Left hindlimb (tissue), 1 donor: ENCODE measurements at places on chromosomes 16 and 17.

- no peak for DNase-seq
Measured at GRCh38 chr17:45429339-45430005, 3.2 kb downstream of the ARHGAP27 start.

DNA sequence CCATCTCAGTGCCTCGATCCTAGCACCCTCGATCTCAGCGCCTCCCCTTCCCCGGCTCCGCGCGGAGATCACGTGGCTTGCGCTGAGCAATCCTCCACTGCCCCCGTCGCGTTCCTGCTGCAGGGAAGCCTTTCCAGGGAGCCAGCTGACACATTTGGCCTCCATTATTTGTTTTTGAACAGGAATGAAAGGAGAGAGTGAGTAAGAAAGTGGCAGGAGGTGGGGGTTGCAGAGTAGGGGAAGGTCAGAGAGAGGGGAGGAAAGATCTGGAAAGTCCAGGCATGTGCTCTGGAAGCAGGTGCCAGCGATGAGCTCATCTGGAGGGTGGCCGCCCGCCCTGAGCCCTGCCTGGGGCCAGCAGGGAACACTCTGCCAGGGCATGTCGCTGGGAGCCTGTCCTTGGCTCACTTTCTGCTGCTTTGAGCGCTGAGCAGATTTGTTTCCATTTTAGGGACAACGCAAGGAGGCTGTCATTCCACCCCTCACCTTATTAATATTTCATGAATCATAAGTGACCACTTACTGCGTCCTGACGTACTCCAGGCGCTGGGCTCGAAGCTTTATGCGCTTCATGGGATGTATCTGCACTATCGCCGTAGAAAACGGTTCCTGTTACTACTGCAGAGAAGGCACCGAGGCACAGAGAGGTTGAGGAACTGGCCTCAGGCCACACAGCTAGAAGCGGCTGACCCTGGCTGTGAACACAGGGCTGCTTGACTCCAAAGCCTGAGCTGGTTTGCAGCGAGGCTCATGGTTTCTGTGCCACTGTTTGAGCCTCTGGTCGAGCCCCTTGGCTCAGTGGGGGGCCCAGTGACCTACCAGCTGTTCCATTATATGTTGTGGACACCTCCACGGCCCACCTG is 283.1 kb downstream of the SEC14L1 start:
- DNase-seq = peak; percentile 93

DNA sequence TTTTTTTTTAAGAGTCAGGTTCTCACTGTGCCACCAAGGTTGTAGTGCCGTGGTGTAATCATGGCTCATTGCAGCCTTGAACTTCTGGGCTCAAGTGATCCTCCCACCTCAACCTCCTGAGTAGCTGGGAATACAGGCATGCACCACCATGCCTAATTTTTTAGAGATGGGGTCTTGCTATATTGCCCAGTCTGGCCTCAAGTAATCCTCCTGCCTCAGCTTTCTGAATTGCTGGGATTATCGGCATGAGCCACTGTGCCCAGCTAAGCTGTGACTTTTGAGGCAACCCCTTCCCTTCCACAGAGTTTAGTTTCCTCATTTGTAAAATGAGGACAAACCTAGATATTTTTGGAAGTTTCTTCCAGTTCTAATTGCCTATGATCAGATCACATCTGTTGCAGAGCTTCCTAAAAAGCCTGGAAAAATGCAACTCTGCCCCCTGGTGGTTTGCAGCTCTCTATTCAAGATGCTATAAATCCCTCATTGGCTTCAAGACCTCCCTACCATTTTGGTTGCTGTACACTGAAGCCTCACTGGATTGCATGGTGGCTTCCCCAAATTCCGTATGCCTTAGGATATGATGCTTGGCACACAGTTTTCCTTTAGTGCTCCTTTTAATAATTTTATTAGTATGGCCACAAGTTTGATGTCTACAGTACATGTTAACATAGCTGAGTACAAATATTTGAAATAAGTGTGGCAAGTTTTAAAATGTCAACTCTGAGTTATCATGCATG is 19.3 kb downstream of the GDE1 start:
- peak; percentile 63 for DNase-seq

- peak; percentile 25 for DNase-seq
Measured at GRCh38 chr16:5026664-5027063, 7.1 kb downstream of the NAGPA start.

GRCh38 chr17:58660621-58661020 is 31.2 kb downstream of the TEX14 start:
- DNase-seq = no peak

GRCh38 chr17:42141382-42141781 is 13.4 kb downstream of the RAB5C start:
- DNase-seq = no peak

DNA sequence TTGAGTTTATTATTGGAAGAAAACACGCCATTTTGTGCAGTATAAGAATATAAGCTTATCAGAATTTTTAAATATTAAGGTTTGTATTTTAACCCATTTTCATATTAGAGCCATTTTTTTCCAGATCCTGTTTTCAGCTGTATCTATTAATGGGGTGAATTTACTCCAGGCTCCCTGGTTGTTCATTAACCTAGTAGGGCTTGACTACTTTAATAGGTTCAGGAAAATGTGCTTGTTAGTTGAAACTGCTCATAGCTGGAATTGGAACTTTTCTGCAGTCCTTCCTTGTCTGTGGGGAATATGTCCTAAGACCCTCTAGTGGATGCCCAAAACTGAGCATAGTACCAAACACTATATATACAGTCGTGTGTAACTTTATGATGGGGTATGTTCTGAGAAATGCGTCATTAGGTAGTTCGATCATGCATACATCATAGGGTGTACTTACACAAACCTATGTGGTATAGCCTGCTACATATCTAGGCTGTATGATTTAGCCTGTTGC is 28.0 kb downstream of the NFAT5 start:
- no peak for DNase-seq

DNA sequence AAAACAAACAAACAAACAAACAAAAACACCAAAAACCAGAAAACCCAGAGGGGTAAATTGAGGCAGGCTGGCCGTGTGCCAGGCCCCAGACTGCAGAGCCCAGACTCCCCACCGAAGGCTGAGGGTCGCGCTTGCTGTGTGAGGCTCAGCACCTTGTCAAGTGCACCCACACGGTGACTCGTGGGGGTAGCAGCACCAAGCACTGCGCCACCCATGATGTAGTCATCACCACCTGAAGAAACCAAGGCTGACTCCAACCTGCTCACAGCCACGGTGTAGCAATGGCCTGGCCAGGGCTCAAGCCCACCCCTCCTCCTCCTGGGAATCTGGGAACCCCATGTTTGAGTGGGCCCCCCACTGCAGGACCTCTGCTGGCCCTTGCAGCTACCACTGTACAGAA is 11.9 kb downstream of the MCRIP1 start:
- no peak for DNase-seq
